Caco-2 (cell line): ENCODE measurements at places on chromosomes 6 and 20. TPM values are rescaled to one million over a fixed set of nuclear protein-coding genes. Genes with fewer than 3 reads are reported as not detected.

DNA sequence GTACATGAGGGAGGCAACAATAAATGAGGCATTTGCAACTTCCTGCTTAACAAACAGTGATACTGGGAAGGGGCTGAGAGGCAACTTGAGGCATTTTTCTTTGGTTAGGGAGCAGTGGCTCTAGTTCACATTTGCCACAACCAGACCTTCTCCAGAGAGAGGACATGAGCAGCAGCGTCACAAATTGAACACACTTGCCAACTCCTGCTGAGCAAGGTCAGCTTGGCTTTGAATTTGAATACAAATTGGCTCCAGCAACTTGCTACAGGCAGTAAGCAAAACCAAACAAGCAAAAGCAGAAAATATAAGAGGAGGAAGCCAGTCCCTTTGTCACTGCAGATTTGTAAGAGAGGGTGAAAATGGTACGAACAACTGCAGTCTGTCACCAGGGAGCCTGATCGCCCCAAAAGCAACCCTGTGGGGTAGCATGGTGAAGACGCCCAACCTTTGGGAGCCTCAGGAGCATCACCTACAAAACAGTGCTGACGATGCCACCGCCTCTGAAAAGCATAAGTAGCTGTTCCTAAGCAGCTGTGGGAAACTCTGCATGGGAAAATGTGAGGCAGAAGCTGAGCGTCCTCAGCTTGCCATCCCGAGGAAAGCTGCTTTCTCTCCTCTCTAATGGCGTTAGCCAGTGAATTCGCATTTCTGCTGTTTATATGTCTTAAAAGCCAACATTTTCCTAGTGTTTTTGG lies 378.7 kb downstream of the RNGTT start:
- no peaks in the 10 kb centered on the region for H3K4me1 ChIP-seq
- H3K36me3 ChIP-seq: no peaks in the 10 kb centered on the region
- no peak overlapping the region for H3K27ac ChIP-seq

GRCh38 chr20:13098720-13099355 lies 90.1 kb downstream of the SPTLC3 start:
- no peak overlapping the region for H3K4me3 ChIP-seq
- H3K4me1 ChIP-seq: peaks cover 93% of the 10 kb centered on the region
- peaks cover 12% of the 10 kb centered on the region for H3K36me3 ChIP-seq
- no peaks in the 10 kb centered on the region for H3K27me3 ChIP-seq

DNA sequence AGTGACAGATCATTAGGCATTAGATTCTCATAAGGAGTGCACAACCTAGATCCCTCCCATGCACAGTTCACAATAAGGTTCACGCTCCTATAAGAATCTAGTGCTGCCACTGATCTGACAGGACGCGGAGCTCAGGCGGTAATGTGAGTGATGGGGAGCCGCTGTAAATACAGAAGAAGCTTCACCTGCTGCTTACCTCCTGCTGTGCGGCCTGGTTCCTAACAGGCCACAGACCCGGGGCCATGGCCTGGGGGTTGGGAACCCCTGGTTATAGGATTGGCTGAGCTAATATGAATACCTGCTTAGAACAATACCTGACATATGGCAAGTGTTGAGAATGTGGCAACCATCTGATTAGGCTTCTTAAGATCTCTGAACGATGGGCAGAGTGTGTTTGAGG lies 2.4 kb downstream of the PNPLA1 start:
- DNase-seq: no peak
- H3K27ac ChIP-seq: no peak overlapping the region
- no peak overlapping the region for H3K4me3 ChIP-seq
- no peaks in the 10 kb centered on the region for H3K27me3 ChIP-seq
- H3K4me1 ChIP-seq: peaks cover 3% of the 10 kb centered on the region; the same call in 1 of the 2 replicates

DNA sequence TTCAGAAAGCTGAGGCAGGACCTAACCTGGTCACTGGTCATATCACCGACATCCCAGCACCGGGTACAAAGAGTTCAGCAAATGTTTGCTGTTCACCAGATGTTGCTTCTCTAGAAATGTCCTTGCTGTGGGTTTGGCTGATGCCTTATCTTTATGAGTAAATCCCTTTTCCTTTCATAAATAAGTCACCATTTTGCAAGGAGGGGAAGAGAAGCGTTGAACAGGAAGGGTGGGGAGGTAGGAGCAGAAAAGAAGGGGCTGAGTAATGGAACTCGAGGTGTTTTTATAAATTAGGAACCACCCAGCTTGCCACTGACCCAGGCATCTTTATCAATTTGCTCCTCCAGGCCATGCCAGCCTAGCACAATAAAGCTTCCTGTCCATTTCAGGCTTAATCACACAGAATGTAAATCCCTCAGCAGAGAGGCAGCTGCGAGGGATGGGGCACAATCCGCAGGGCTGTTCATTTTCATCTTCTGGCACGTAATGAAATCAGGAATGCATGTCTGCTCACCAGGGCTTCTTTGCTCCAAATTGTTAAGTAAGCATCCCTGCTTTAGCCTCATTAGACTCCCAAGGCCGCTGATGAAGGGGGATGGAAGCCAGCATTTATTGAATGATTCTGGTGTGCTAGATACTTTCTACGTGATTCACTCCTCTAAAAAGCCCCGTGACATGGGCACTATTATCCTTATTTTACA lies 371.9 kb upstream of the CHD6 start:
- no peaks in the 10 kb centered on the region for H3K36me3 ChIP-seq
- no peak overlapping the region for H3K4me3 ChIP-seq
- H3K27me3 ChIP-seq: peaks cover 2% of the 10 kb centered on the region
- no peak overlapping the region for H3K27ac ChIP-seq

DNA sequence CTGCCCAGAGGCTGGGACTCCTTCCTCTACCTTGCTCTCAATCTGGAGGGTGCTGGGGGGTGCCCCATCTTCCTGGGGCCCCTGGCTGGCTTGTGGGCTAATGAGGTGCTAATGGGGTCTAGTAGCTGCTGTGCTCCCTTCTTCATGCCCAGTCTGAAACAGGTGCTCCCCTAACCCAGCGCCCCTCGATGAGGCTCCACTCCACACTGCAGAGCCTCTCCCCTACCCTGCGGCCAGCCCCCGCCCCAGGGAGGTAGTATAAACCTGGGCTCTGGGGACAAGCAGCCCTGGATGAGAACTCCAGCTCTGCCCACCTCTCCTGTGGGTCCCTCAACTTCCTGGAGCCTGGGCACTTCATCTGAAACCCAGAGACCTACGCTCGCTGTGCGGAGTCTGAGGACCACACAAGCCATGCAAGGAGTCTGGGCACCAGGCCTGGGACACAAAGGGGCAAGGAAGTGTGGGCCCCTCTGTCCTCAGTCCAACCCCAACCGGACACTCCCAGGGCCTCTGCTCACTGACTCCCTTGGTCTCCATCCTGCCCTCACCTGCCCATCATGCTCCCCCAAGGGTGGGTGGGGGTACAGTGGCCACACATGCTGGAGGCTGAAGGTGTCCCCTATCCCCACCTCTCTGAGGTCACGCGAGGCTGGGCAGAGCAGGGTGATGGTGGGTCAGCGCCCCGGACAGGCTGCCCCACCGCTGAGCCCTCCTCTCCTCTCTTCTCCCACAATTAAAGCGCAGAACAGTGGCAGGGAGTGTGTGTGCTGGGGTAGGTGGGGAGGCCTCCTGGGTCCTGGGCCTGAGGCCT lies 6.1 kb downstream of the RPL10A start:
- DNase-seq: no peak
- peaks cover 6% of the 10 kb centered on the region for H3K36me3 ChIP-seq
- no peak overlapping the region for H3K4me3 ChIP-seq
- H3K27me3 ChIP-seq: no peaks in the 10 kb centered on the region
- peaks cover 28% of the 10 kb centered on the region for H3K4me1 ChIP-seq

DNA sequence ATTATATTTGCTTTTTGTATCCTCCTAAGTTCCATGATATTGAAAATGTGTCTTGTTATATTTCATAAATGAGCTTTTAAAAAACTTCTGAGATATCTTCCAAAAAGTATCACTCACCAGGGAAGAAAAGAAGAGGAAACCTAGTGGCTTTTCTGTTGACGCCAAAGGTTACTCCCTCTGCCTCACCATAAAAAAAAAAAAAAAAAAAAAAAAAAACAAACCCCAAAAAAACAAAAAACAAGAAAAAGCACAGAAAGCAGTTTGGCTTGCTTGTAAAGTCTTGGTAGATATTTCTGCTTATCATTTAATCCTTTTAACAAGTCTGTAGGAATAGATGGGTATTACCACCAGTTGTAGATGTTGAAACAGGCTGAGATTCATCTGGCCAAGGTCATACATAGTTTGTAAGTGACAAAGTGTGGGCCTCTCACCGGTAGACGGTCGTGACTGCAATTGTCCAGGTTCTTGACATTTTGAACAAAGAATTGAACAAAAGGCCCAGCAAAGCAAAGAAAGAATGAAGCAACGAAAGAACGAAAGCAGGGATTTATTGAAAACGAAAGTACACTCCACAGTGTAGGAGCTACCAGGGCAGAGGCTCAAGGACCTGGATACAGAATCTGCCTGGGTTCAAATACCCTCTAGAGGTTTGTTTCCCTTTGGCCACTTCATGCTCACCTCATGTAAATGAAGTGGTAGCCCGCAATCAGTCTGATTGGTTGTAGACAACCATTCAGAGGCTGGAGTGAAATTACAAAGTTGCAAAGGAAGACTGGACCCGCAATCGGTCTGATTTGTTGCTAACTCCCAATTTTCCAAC lies 11.6 kb upstream of the ELOVL5 start:
- H3K36me3 ChIP-seq: no peaks in the 10 kb centered on the region
- no peak for DNase-seq
- H3K27me3 ChIP-seq: no peaks in the 10 kb centered on the region
- peak overlapping the region; percentile 59; the same call in 1 of the 2 replicates for H3K4me3 ChIP-seq
- no peak overlapping the region for H3K27ac ChIP-seq
- peaks cover 16% of the 10 kb centered on the region for H3K4me1 ChIP-seq

DNA sequence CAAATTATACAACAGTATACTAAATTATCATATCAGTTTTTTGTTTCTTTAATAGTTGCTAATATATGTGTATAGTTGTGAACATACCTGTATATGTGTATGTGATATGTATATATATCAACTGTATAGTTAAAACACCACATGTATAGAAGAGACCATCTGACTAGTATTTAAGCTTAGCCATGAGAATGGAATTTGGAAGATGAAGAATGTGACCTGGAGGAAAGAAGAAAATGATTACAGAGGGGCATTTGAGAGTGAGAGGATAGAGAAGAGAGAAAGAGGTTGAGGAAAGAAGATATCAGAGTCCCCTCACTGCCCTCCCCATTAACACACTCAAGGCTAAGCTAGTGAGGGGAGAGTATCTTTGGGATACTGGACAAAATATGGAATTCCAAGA lies 335.9 kb downstream of the BCKDHB start:
- H3K27ac ChIP-seq: no peak overlapping the region
- no peak overlapping the region for H3K4me3 ChIP-seq
- H3K27me3 ChIP-seq: no peaks in the 10 kb centered on the region
- DNase-seq: no peak

- no peak overlapping the region for H3K27ac ChIP-seq
- H3K27me3 ChIP-seq: no peaks in the 10 kb centered on the region
- no peak overlapping the region for H3K4me3 ChIP-seq
- no peaks in the 10 kb centered on the region for H3K4me1 ChIP-seq
- H3K36me3 ChIP-seq: no peaks in the 10 kb centered on the region
- no peak for DNase-seq
These were observed 105.8 kb upstream of the DUSP22 start for GRCh38 chr6:186340-186965.

GRCh38 chr6:162373192-162373591 lies 354.4 kb downstream of the PRKN start:
- H3K27me3 ChIP-seq: no peaks in the 10 kb centered on the region
- no peak overlapping the region for H3K27ac ChIP-seq
- no peaks in the 10 kb centered on the region for H3K36me3 ChIP-seq
- no peak overlapping the region for H3K4me3 ChIP-seq

- no peak overlapping the region for H3K27ac ChIP-seq
- DNase-seq: no peak
- H3K4me1 ChIP-seq: no peaks in the 10 kb centered on the region
These were observed 3.6 kb upstream of the MYLK2 start for GRCh38 chr20:31815408-31816188.

DNA sequence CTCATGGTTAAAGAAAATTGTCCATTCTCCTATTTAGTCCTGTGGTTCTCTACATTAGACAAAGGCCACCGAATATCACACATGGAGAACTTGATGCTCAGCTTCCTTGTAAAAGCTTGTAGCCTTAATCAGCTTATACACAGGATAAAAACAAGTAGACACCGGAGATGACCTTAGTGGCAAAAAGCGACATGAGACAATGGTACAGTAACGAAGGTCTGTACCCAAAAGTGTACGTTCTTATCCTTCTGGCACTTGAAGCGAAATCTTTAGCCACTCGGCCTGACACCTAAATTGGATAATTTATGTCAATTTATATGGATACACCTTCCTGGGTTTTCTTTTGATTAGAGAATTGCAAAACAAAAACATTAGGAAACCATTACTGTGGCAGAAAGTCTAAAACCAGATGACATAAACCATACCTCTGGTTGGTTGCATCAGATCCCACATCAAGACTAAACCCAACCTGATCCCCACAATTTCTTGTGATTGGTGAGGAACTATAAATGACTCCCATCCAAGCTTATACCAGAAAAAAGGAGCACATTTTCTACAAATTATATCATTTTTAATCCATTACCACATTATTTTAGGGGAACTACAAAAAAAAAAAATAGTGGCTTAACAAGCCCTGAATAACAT lies 6.1 kb downstream of the RBM39 start:
- H3K4me1 ChIP-seq: peaks cover 64% of the 10 kb centered on the region
- peaks cover 32% of the 10 kb centered on the region for H3K36me3 ChIP-seq
- DNase-seq: no peak
- H3K27me3 ChIP-seq: no peaks in the 10 kb centered on the region
- no peak overlapping the region for H3K4me3 ChIP-seq

GRCh38 chr6:26131618-26132017 lies 44.4 kb downstream of the HFE start:
- no peak overlapping the region for H3K27ac ChIP-seq
- no peaks in the 10 kb centered on the region for H3K27me3 ChIP-seq
- H3K4me3 ChIP-seq: no peak overlapping the region
- no peak for DNase-seq

DNA sequence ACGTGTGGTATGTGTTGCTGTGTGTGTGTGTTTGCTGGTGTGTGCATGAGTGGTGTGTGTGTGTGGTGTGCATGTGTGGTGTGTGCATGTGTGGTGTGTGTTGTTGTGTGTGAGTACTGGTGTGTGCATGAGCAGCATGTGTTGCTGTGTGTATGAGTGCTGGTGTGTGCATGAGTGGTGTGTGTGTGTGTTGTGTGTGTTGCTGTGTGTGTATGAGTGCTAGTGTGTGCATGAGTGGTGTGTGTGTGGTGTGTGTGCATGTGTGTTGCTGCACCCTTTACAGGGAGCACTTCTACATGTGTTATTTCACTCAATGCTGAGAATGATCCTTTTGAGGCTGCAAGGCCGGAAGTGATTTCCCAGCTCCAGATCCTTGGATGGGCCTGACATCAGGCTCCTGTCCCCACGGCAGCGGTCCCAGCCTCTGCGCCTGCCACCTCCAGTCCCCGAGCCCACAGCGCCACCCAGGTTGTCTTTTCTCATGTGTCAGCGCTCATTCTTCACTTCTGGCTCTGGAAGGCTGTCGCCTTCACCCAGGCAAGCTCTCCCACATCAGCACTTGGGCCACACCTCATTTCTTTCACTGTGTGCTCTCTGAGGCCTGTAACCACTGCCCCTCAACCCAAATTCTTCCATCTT lies 2.6 kb downstream of the NPEPL1 start:
- no peak overlapping the region for H3K27ac ChIP-seq
- peaks cover 18% of the 10 kb centered on the region for H3K4me1 ChIP-seq
- DNase-seq: no peak
- no peaks in the 10 kb centered on the region for H3K27me3 ChIP-seq
- no peak overlapping the region for H3K4me3 ChIP-seq

- no peaks in the 10 kb centered on the region for H3K27me3 ChIP-seq
- no peaks in the 10 kb centered on the region for H3K4me1 ChIP-seq
- no peak overlapping the region for H3K4me3 ChIP-seq
- H3K36me3 ChIP-seq: peaks cover 1% of the 10 kb centered on the region
These were observed 52.0 kb upstream of the MTHFD1L start for GRCh38 chr6:150813319-150813992.

The EGFL8 gene
- 44.6 and 45.0 TPM in 2 replicates for total RNA-seq

The PBOV1 gene
- not detected in 2 replicates for total RNA-seq

The PRKN gene
- total RNA-seq: 0.34 TPM in 1 of 2 replicates, not detected in the other

The TRIM31 gene
- 0.70 and 0.74 TPM in 2 replicates for total RNA-seq
